ENCODE measurements at places on chromosomes 6 and 20. TPM values are rescaled to one million over a fixed set of nuclear protein-coding genes. Genes with fewer than 3 reads are reported as not detected.

GRCh38 chr6:22221211-22221610 is 75.6 kb downstream of the PRL start:
- no peak for DNase-seq

DNA sequence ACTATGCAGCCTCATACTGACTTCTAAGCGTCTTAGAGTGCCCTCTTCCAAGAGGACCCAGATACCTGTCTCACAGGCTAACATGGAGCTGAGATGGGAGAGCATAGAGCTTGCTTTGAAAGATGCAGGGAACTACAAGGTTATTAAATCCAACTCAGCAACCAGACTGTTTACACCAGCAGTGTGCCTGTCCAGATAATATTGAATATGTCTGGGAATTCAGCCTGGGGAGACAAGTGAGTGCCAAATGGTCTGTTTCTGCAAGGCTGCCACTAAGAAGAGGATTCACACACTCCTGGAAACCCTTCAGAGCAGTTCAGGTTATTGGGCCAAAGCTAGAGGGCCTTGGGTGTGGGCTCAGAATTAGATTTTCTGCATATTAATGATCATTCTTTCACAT is 547.8 kb downstream of the PTPRT start:
- no peak for DNase-seq

- DNase-seq, result no peak
Measured at GRCh38 chr6:112620812-112621569, 273.9 kb downstream of the RFPL4B start.

Gene EYS
- total RNA-seq, result 0.06 TPM

Gene ANKRD66
- total RNA-seq, result not detected

All from epithelial cell of proximal tubule (primary cell).